ENCODE measurements at places on chromosomes 3 and 15.

DNA sequence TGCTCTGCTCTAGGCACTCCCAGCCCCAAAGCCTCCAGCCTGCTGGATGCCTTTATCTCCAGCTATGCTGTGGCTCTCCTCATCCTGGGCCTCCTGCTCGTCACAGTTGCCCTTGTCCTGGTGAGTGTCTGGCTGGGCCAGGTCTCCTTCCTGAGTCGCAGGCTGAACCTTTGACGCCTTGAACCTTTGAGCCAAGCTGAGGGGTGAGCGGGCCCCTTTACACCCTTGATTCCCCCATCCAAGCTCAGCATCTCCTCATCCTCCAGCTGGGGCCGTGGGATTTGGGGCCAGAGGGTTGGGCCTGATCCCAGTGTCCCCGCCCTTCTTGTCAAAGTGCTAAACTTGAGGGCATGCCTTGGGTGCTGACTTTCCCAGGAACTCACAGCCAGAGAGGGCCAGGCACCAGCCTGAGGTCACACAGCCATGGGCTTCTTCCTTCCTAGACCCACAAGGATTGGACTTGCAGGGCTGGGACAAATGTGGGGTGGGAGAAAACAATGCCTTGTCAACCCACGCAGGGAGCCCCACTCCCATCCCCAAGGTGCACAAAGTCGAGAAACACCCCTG, 137.0 kb downstream of the TBC1D2B start:
- DNase-seq, result no peak

- DNase-seq, result no peak
Observed at GRCh38 chr3:183680061-183680460, 17.5 kb upstream of the YEATS2 start.

DNA sequence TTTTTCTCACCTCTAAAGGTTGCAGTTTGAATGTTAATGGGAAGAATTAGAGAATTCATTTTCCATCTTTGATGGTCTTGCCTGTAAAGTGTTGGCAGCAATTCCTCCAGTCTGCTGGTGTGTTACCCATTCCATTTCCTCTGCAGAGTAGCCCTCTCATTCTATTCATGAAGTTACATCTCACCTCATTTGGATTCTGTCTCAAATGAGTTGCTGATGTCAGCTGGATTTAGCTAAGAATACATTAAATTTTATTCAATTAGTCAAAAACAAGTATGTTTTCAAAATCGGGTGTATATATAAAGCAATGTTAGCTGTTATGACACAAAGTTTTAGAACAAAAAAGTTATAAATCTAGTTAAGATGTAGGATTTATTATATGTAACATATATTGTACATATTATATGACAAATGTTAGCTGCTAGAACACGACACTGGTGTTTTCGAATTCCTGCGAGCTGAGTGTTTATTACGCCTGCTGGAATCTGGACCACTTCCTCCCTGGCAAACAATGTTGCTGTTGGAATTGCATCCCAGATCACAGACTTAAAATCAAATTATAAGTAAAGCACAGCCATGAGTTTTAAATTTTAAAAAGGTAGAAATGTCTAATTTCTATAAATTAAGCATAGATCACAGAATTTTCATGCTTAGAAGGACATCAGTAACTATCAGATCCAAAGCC, 516.2 kb downstream of the OCA2 start:
- no peak for DNase-seq

GRCh38 chr3:41267975-41268640, 68.8 kb downstream of the CTNNB1 start:
- DNase-seq, result no peak

DNA sequence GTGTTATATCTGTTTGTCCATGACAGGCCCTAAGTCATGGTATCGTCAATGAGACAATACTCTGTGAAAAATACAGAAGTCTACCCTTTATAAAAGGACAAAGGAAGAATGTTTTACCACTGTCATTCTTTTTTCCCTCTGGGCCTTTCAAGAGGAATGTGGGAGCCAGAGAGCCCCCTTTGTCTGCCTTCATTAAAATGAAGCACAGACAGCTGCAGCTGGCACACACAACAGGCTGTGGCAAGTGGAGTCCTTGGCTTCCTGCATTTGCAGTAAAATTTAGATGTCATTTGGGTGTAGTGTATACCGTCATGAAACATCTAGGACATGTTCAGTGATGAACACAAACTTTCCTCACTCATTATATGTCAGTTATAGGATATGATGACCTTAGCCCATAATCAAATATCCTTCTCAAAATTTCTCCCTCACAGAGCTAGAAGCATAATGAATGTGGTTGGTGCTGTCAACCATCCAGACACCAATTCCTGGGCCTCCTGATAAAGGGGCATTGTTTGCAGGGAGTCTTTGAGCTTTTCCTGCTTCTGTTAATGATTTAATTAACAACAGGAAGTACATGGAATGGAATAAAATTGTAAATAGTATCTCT, 76.4 kb downstream of the DHX36 start:
- no peak for DNase-seq

DNA sequence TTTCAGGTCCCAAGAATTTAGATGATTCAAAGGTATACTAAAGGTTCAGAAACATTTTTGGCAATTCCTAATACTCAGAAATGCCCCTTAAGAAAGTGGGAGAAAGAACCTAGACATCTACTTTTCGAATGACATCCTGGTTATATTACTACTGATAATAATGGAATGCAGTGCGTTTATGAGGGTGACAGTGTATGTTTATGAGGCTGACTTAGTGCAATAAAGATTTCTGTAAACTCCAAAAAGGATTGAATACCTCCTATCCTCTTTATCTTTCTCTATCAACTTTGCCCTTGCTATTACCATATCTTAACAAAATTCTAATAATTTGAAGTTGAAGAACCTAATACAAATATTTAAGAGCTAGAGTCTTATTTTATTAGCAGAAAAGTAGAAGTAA, 348.9 kb upstream of the EPHA6 start:
- DNase-seq, result no peak

GRCh38 chr3:128760881-128761280, 34.9 kb downstream of the RAB7A start:
- no peak for DNase-seq

GRCh38 chr3:146124126-146124801, 36.7 kb downstream of the PLOD2 start:
- DNase-seq, result no peak

GRCh38 chr3:55482496-55483195, 4.5 kb downstream of the WNT5A start:
- DNase-seq, result no peak

DNA sequence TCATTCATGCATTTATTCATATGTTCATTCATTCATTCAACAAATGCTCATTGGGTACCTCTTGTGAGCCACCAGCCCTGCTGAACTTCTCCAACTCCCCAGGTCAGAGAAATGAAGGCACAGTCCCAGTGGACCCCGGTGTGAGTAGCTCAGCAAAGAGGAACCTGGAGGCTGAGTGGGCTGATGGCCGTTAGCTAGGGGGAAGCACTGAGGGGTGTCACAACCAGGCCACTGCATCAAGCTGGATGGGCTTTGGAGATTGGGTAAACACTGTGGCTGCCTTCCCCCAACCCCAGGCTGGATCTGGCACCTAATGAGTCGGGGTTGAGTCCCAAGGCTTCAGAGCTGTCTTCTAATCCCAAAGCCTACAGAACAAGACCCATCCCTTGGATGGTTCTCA, 12.1 kb upstream of the ALAS1 start:
- DNase-seq, result no peak

- no peak for DNase-seq
Observed at GRCh38 chr15:78842519-78842918, 30.2 kb upstream of the MORF4L1 start.

DNA sequence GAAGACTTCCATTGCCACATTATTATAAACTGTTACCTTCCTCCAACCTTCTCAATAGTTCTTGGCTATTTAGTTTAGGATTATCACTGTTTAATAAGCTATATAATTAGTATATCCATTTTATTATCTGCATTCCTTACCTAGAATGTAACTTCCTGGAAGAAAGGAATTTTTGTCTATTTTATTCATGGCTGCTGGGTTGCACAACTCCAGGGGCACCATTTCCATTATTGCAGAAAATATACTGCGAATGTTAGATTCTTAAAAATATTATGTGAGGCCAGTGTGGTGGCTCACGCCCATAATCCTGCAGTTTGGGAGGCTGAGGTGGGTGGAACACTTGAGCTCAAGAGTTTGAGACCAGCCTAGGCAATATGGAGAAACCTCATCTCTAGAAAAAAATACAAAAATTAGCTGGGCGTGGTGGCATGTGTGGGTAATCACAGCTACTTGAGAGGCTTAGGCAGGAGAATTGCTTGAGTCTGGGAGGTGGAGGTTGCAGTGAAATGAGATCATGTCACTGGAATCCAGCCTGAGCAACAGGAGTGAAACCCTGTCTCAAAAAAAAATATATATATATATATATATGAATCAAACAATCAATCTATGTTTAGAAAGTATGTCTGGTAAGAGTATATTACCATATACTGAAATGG, 19.9 kb downstream of the CLDN1 start:
- no peak for DNase-seq

- DNase-seq, result no peak
Observed at GRCh38 chr3:79506751-79507150, 261.0 kb downstream of the ROBO1 start.

DNA sequence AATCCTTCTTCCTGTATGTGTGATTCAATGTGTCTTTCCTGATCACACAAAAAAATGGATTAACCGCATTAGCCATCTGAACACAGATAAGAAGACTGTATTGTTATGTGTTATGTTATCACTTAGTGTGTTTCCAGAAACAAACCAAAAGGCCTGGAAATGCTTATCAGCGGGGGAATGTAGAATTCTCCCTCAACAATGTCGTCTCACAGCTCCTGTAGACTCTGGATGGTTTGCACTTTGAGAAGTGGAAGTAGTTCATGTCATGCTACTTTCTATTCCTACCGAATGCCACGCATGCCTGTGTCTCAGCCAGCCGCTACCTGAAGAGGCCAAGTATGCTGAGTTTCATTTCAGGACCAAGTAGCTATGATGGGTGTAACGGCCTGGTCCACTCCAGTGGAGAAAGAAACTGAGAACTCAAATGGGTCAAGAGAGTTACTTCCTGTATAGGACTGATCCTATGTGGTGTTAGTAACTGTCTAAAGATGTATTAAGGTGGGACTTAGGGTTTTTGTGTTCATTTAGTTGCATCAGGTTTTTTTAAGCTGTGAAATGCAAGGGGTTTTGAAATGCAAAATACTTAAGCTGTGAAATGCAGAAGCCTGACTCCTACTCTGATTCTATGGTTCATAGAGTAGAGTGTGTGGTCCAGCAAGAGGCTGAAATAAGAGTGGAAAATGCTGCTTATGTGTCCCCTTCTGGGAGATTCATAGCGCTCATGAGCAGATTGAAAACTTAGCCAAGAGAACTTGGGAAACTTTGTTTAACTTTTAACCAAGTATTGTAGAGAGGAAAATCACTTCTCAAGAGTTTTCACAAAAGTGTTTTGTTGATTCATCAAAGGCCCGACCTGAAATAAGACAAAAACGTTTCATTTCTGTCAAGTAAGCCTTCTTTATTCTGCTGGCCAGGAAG, 118.5 kb upstream of the LMOD3 start:
- DNase-seq, result no peak

GRCh38 chr3:177693616-177694264, 496.5 kb upstream of the TBL1XR1 start:
- DNase-seq, result no peak

GRCh38 chr15:70597056-70597603, 166.2 kb downstream of the UACA start:
- DNase-seq, result no peak

DNA sequence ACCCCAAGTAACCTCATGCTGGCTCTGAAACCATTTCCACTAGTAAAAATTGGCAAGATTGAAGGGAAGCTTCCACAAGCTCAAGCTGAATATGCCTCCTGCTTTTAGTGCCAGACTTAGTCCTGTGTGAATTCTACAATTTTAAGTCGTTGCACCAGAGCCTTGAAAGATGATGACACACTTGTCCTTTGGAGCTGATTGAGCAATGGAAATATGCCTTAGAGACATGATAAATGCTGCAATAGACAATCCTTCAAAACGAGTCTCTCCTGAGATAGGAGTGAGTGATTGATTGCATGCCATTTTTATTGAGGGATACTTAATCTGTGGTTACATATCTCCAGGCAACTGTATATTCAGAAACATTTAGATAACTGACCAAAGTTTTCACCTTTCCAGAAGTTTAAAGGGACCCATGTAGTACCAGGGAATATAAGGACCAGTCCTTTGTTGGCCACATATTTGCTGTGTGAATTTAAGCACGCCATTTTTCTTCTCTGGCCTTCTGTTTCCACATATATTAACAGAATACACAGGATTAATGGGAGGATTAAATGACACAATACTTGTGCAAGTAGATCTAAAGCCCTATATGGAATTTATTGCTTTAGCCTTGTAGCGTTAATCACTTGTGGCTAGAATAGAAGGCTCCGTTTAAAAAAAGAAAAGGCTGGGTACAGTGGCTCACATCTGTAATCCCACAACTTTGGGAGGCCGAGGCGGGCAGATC, 65.1 kb downstream of the PPARG start:
- no peak for DNase-seq

- no peak for DNase-seq
Observed at GRCh38 chr3:146160964-146161662, at the start of gene PLOD2. Gene PLOD2 (minus strand): TSS chr3:146161184. CDS start chr3:146160989, 195 bp downstream.

DNA sequence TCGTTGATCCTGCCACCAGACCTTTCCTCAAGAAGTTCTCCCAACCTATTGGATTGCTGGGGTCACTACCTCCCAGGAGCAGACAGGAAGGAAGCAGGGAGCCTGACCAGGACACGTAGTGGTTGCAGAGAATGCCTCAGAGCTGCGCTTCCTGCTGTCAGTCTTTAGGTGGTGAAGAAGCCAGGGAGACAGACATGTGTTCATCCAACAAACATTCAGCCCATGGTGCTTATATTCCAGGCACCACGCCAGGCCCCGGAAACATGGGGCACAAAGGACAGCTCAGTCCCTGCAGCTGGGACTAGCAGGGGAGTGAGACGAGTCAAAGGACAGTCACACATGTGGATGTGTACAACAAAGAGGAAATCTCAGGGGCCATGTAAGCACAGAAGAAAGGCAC, 26.0 kb upstream of the CORO2B start:
- DNase-seq, result no peak

DNA sequence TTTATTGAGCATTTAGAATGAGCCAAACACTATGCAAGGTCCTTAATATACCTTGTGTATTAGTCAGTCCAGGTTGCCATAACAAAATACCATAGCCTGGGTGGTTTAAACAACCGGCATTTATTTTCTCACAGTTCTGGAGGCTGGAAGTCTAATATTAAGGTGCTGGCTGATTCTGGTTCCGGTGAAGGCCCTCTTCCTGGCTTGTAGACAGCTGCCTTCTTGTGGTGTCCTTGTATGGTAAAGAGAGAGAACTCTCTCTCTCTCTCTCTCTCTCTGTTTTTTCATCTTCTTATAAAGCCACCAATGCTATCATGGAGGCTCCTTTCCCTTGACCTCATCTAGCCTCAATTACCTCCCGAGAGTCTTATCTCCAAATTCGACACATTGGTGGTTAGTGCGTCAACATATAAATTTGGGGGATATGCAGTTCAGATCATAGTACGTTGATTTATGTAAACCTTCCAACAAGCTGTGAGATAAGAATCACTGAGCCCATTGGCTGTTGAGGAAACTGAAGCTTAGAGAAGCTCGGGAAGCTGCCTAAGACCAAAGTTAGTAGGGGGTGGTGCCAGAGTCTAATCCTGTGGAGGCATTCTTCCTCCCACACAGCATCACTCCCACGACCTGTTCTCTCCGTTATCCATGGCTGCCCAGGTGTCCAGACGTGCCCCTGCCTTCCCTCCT, 298.0 kb upstream of the PROK2 start:
- no peak for DNase-seq

Measured in activated naive CD4-positive, alpha-beta T cell treated with Interleukin-2 at 50 U/mL for 16 hours (primary cell).